Fibroblast of skin of right biceps (primary cell): ENCODE measurements at places on chromosomes 7 and 10.

DNA sequence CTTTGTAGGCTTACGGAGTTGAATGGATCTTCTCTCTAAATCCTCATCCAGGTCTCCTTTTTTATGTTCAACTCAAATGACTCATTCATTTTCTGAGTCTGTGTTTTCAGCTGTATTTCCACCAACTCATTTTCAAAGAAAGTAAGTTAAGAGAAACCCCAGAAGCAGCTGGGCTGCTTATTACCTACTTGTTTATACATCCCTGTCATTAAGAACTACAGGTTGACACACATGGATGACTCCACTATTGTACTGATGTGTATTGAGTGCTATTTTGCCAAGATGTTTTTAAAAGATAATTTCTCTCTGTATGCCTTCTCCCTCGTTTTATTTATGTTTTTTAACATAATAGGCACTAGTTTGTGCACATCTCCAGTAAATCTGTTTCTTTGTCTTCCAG, 41.9 kb downstream of the DGKI start:
- no peak for DNase-seq

DNA sequence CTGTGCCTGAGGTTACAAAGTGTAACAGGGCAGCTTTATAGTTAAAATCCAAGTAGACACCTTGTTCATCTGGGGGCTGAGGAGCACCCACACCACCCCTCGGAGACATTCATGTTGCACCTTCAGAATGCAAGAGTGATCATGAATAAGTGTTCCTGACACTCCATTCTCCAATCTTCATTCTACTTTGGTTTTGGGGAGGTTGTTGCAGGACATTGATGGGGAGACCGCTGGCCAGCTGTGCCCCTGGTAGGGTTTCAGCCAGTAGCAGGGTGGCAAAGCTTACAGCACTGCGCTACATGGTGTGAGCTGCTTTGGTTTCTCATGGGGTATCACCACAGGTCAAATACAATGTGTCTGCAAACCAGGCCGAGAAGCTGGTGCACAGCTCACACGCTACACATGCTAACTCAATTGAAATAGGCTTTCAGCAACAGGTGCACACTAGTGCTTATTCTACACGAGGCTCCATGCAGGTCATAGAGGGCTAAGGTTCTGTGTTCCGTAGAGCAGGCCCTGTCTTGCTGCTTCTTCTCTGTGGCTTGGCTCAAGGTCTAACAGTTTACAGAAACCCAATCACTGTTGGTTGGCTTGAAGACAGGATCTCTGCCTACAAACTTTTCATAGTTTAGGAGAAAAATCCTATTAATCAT, 317.4 kb upstream of the ZNF32 start:
- no peak for DNase-seq

GRCh38 chr10:6669269-6669859, 89.3 kb upstream of the PRKCQ start:
- DNase-seq = peak; percentile 50

DNA sequence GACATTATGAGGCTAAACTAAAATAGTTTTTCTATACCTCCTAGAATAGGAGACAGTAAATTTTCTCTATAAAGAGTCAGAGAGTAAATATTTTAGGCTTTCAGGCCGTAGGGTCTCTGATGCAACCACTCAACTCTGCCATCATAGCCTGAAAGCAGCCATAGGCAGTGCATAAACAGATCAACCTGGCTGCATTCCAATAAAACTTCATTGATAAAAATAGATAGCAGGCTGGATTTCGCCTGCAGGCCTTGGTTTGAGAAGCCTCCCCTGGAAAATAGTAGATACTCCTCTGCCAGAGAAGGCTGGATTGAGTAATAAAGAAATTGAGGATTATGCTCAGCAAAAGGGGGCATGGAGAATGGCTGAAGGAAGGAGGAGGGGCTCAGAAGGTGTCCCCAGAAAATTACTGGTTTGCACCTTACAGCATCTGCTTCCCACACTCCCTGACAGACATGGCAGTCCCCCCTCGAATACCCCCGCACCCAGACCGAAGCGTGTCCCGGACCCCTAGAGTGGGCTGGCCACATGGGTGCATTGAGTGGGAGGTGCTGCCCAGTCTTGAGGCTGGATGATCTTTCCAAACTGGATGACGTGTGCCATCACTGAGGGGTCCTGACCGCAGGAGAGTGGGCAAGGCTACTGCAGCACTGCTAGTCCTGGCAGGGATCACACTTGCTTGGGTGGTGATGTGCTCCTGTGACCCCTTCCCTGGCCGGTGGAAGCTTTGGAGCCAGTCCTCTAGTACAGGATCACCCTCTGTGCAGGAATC, 126.6 kb downstream of the PTPN20 start:
- no peak for DNase-seq

DNA sequence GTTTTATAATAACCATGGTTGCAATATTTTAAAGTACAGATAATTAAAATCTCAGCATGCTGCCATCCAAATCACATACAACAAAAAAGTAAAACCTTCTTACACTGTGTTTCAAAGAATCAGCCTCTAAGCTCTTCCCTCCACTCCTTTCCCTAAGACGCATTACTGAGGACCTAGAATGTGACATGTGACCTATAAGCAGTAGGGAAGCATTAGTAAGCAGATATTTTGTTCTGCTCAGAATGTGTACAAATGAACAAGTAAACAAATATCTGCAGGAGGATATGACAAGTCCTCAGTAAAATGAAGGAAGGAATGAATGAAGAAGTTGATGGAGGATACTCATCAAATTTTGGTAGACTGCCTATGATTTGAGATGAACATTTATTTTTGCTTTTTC, 49.1 kb downstream of the RAB11FIP2 start:
- no peak for DNase-seq

DNA sequence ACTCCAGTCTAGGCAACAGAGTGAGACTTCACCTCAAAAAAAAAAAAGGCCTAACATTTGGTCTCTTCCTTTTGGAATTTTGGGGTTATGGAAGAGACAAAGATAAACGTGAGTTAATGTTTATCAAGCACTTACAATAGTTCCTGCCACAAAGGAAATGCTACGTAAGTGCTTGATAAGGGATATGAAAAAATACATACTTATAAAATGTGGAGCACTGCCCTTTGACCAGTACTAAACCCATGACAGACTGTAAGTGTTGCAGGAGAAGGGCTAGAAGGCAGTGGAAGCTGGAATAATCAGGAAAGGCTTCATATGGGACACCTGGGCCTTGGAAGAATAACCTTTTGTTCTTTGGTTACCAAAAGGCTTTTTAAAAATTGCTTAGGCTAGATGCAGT, 25.5 kb downstream of the TMEM248 start:
- no peak for DNase-seq

DNA sequence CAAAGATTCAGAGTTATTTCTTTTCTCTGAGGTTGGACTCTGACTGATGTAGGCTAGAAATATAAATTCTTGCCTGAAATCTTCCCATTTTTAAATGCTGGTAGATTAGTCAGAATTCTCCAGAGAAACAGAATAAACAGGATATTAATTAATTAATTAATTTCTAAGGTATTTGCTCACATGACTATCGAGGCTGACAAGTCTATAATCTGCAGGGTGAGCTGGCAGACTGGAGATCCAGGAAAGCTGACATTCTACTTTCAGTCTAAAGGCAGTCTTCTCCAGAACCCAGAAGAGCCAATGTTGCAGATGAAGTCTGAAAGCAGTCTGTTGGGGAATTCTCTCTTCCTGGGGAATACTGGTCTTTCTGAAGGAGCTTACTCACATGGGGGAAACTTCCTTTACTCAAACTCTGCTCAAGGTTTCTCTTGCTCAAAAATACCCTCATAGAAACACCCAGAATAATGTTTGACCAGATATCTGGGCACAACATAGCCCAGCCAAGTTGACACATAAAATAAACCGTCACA, 189.7 kb downstream of the KIF20B start:
- DNase-seq = no peak

DNA sequence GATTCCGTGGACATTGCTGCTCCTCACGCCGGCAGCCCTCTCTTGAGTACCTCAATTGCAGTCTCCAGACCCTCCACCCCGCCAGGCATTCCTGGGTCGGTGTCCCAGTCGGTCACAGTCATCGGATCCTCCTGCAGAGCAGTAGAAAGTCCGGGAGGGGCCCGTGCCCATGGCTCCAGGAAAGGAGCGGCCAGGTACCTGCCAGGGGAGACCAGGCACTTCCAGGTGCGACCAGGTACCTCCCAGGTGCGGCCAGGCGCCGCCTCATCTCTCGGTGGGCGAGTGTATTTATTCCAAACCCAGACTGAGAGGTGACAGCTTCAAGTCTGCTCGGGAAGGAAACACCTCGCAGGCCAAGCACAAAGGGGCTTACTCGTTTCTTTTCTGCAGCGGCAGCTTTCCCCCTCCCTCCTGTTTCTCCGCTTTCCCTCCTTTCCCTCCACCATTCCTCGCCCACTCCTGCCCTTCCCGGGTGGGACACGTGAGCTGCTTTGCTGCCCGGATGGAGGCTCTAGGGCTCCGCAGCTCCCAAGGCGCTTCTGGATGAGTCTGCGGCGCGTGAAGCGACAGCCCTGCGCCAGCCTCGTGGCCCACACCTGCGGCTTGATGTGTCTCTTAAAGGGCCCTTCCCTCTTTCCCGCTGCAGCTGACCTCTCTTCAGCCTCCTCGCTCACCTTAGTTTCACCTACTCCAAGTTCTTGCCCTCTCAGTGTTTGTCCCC, 39.4 kb upstream of the AGK start:
- no peak for DNase-seq

GRCh38 chr10:125396676-125397075, 236.3 kb upstream of the CTBP2 start:
- DNase-seq = peak; percentile 83

DNA sequence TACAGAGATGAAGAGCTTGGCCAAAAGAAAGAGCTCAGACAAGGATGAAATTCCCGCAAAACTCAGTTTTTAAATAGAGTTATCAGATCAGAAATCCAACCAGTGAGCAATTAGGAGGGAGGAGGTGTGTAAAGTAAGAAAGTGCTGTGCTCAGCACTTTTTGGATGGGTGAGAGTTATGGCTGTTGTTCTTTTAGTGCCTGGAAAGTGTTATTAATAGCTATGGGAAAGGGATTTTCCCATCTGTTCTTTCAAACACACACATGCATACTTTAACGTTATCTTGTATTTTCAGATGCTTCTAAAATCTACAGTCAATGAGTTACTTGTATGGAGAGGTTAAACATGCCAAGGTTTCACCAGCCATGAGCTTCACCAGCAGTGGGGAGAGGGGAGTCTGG, 107.3 kb upstream of the TMEM72 start:
- DNase-seq = no peak

GRCh38 chr10:71454347-71454746, 57.6 kb downstream of the CDH23 start:
- DNase-seq = no peak

DNA sequence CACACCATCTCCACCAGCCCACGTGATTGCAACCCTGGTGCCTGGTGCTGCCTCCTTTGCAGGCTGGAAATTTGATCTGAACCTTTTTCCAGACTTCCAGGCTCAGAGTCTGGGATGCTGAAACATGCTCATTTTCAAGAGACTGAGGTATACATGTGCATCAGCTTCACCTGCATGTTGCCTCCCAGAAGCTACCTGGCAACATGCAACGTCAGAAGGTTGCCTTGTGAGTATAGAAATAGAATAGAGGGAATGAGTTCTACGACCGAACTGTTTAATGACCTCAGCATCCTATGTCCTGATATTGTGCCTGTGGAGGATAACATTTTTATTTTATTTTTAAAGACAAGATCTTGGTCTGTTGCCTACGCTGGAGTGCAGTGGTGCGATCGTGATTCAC, 1.9 kb upstream of the ZNF212 start:
- DNase-seq = no peak

DNA sequence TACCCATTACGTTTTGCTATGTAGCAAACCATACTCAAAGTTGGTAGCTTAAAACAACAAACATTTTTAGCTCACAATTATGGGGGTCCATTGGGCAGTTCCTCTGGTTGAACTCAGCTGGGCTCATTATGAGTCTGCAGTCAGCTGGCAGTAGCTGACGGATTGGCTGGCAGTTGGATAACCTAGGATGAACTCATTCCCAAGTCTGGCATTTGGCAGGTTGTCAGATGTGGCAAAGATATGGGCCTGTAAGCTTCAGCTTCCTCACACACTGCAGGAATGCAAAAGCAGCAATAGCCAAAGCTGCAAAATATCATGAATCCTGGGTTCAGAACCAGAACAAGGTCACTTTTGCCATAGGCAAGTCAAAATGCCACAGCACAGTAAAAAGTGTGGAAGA, 412.2 kb upstream of the SORCS1 start:
- DNase-seq = no peak

DNA sequence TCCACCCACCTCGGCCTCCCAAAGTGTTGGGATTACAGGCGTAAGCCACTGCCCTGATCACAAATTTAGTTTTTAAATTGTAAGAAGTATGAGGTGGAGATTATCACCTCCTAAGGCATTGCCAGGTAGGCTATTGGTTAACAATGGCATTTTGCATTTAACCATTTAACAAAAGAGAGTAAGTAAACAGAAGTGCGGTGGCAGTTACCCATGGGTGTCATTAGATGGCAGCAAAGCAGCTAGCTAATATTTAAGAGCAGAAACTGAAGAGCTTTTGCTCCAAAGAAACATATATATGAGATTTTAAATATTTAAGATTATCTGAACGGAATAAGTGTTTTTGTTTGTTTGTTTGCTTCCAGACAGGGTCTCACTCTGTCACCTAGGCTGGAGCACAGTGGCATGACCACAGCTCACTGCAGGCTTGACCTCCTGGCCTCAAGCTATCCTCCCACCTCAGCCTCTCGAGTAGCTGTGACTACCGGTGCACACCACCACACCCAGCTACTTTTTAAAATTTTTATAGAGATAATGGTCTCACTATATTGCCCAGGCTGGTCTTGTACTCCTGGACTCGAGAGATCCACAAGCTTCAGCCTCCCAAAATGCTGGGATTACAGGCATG, 325.5 kb upstream of the C7orf33 start:
- peak; percentile 25 for DNase-seq

GRCh38 chr10:132332433-132332754, 401 bp downstream of the LRRC27 start:
- DNase-seq = no peak

DNA sequence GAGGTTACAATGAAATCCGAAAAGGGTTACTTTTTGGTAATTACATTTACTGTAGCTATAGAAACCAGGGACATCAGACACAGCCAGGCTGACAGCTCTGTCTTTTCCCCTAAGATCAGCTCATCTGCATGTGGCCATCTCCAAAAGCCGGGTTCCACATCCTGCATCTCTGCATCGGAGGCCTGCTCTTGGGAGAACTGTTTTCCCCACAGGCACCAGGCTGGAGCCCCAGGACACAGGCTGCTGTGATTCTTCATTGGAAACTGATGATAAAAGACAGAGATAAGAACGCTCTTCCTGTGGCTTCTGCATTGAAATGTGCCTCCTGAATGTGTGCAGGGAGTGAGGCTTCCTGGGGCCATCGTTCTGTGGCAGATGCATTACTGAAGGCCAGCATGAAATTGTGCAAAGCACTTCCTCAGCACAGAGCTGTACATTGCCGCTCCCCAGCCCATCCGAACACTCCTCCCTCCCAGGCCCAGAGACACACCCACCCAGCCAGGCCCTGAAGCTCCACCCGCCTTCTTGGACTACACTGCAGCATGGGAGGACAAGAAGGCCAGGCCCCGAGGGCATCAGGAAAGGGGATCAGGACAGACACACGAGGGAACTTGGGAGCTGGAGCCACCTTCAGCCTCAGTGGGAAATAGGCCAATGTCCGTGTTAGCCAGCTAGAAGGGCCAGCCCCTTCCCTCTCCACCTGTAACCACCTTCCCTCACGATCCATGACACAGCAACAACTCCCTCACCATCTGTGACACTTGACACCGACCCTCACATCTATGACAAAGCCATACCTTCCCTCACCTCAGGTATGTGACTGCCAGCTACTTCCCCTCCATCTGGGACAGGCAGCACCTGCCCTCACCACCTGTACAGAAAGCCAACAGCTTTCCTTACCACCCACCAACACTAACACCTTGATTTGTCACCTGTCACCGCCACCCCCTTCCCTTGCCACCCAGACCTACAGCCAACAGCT, 113.2 kb downstream of the GRID1 start:
- DNase-seq = no peak
